ENCODE measurements at places on chromosomes 12 and 14.

GRCh38 chr12:21580748-21581516 lies 23.7 kb downstream of the GYS2 start:
- DNase-seq = no peak

GRCh38 chr12:2372178-2372577 lies 319.4 kb downstream of the CACNA1C start:
- DNase-seq = no peak

- DNase-seq = no peak
Measured at GRCh38 chr14:99831903-99832685, 38.9 kb downstream of the EML1 start.

DNA sequence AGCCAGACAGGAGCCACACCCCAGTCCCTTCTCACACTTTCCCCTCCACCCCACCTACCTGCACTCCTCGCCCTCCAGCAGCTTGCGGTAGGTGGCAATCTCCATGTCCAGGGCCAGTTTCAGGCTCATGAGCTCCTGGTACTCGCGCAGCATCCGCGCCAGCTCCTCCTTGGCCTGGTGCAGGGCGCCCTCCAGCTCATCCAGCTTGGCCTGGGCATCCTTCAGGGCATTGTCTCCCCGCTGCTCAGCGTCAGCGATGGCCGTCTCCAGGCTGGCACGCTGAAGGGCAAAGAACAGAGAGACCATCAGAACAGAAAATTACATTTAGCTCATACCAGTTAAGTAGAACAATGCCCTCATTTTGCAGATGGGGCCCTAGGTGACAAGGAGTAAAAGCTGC lies 5.5 kb downstream of the KRT74 start:
- no peak for DNase-seq

DNA sequence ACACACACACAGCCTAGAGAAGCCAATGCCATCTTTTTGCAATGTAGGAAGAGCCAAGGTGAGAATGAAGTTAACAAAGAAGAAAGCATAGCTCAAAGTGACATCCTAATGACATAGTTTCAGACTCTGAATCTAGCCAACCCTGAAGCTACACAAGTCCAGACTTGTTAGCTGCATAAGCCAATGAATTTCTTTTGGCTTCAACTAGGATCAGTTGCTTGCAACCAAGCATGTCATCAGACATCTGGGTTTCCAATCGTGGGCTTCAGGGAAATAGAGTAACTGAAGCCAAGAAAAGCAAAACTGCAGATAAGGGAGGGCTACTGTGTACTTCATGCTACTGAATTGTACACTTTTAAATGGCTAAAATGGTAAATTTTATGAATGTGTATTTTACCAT lies 4.4 kb upstream of the GPHN start:
- no peak for DNase-seq

- no peak for DNase-seq
Measured at GRCh38 chr14:76908834-76909233, 82.6 kb downstream of the LRRC74A start.

DNA sequence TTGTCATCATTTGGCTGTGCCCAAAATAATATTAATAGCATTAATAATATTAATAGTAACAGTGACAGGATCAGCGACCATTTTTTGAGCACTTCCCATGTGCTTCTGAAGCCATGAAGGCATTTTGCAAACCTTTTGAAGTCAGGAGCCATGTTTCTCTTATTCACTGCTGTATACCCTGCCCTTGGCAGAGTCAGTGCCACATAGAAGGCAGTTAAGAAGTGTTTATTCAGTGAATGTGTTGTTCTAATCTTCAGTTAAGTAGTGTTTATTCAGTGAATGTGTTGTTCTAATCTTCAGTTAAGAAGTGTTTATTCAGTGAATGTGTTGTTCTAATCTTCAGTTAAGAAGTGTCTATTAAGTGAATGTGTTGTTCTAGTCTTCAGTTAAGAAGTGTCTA lies 319.7 kb upstream of the NAV3 start:
- no peak for DNase-seq

DNA sequence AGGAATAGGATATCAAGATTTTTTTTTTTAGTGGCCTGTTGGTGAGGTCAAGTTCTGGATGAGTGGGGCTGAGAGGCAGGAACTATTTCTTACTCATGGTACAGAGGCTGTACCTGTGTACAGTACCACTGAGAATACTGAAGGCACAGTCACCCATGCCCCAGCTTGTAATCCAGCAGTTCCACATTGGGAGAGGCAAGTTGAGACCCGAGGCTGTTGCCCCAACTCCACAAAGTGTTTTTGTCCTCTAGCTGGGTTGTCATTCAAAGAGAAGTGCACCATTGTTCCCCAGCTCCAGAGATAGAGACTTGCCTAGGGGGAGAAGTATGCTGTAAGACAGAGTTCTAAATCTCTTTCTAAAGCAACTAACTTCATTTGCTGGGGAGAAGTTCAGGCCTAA lies 38.7 kb downstream of the ARID2 start:
- DNase-seq = no peak

DNA sequence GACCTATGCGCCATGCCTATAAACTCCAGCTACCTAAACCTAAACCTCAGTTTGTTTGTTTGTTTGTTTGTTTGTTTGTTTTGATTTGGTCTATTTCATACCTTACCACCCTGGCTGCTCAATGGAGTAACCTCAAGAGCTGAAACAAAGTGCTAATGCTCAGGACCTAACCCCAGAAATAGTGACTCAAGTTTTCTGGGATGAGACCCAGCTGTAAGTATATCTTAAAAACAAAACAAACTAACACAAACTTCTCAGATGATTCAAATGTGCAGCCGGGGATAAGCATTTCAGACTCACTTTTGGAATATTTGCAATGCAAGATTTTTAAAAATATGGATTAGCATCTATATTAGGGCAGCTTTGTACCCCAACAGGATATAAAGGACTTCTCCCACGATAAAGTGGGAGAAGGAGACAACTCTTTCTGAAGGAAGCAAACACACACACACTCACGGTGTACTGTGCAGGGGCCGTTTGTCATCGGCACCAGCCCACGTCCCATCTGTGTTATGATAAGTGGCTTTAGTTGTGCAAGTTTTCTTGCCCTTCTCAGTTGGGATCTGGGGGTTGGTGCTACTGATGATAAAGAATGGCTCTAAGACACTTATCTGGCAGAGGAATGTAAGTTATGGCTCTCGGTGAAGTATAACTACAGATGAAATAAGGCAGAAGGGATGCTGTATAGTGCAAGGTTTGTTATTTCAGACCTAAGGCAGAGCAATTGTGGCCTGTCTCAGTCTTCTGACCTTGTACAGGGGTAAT lies 516.7 kb upstream of the TMEM132C start:
- no peak for DNase-seq

DNA sequence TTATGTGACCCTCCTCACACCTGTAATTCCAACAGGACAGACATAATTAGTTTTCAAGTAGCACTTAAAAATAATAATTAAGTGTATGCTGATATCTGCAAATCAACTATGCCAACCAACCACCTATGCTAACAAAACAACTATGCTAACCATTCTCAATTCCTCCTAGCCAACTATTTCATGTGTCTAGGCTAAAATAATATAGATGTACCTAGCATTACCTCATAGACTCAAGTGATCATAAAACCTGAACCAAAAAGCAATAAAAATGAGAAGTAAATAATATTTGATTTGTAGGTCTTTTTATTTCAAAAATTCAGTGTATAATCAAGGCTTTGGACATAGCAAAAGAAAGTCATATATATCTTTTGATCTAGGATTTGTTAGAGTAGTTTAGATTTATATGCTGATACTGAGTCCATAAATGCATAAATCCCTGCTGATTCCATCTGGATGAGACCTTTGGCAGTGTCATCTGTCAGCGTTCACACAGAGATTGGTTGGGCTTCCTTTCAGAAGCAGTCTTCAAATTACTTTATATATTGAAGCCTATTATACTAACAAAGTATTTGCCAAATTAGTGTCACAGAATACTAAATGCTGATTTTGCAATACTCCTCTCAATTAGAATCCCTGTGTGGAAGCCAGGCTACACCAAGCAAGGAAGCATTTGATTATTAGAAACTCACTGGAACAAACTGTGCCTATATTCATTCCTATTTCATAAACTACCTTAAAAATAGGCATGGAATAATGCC lies 101.4 kb upstream of the PPM1H start:
- no peak for DNase-seq

DNA sequence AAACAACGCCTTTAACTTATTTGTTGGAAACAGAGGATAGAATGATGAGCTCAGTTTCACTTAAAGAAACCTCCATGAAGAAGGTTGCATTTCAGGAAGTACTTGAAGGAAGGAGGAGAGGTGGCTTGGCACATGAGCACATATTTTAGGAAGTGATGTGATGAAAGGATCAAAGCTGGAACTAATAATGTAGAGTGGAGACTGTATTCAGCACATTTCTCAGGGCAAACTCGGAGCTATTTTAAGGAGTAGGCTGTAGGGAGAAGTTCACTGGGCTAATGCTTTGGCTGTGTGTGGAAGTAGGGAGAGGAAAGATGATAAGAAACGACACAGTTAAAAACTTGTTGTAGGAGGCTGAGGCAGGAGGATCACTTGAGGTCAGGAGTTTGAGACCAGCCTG lies 272.8 kb downstream of the AKAP6 start:
- DNase-seq = no peak

GRCh38 chr14:87049950-87050349 lies 943.0 kb downstream of the GALC start:
- DNase-seq = no peak

GRCh38 chr12:99444859-99445316 lies 202.7 kb upstream of the GARIN6 start:
- DNase-seq = no peak

DNA sequence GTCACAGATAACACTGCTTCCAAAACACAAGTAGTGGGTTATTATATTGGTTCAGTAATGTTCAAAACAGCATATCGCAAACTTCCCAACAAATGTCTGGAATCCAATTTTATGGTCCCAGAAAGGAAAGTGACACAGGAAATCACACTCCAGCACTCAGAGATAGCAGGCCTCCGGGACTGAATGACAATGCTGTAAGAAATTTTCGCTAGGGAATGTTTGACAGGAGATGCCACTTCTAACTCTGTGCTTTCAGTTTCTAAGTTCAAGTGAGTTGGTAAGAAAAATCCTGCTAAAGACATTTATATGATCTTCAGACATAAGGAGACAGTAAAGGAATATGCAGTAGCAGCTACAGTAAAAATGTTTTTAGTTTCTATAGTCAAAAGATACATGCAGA lies 93.2 kb downstream of the SLC2A13 start:
- no peak for DNase-seq

DNA sequence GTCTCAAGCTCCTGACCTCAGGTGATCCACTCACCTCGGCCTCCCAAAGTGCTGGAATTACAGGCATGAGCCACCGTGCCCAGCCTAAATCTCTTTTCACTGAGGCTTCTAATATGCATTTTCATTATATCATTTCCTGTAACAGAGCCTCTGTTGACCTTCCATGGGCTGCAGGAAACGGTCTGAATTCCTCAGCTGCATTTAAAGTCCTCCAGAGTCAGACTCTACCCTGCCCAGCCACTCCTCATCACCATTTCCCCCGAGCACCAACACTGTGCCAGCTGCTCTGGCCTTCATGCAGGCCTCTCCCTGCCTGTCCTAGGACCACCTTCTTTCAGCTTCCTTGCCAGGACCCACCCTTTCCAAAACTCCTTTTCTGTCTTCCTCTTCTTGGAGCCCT lies 9.8 kb upstream of the NFKBIA start:
- DNase-seq = no peak

GRCh38 chr14:92382677-92383076 lies 59.7 kb downstream of the SLC24A4 start:
- DNase-seq = no peak
